ENCODE measurements at places on chromosomes 13 and 19.

DNA sequence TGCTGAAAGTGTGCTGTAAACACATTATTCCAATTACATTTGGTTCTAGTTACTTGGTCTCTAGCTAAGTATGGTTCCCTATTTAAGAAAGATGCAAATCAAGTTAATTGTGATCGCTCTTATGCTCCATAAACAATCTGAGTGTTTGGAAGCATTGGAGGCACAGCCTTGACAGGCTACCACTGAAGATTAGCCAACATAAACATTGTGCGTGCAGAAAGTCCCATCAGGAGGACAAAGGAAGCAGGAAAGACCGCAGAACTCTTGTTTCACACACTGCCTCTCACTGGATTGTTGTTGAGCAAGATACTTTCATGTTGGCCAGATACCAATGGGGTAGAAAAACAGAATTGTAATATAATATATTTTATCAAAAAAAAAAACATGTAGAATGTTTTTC lies 814.4 kb downstream of the EFNB2 start:
- DNase-seq = no peak

DNA sequence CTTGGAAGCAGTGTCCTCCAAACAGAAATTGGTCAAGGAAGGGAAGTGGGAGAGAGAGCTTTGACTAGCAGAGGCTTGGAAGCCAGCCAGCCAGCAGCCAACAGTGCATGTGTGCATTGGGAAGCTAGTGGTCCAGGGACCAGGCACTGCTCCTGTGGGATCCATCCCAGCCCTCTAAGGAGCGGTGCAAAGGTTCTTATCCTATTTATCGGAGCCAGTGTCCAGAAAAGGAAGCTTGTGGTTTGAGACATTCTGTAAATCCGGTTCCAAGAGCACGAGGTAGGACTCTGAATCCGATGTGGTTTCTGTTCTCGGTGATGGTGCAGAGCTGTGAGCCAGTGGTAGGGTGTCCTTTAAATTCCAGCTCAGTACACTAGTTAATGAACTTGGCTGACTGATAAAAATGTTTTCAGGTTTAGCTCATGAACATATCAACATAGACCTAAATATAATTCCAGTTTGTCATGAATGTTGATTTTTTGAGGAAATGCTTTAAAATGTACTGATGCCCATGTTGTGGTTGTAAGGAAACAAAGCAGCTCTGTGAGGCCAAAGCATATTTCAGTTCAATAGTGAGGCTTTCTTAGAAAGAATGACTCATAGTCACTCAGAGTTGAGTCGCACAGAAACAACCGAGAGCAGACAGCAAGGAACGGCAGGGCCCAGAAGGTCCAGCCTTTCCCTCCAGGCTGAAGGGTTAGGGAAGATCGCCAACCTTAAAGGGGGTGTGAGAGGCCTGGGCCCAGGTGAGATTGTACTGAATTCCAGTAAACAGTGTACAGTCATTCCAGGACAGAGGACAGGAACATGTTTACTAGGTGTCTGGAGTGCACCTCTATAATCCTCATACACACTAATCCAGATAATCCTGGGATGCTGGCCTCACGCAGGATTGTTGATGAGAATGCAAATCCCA lies 21.5 kb upstream of the GARRE1 start:
- no peak for DNase-seq

- peak; percentile 17 for DNase-seq
Measured at GRCh38 chr19:38095411-38096308, 128.4 kb downstream of the DPF1 start.

- peak; percentile 32 for DNase-seq
Measured at GRCh38 chr19:45404557-45405434, at the start of gene PPP1R13L. Gene PPP1R13L, minus strand, starts transcription at chr19:45405069. Its CDS starts 6,751 bp downstream, at chr19:45398318.

- no peak for DNase-seq
Measured at GRCh38 chr19:15297416-15298224, 34.7 kb downstream of the BRD4 start.

DNA sequence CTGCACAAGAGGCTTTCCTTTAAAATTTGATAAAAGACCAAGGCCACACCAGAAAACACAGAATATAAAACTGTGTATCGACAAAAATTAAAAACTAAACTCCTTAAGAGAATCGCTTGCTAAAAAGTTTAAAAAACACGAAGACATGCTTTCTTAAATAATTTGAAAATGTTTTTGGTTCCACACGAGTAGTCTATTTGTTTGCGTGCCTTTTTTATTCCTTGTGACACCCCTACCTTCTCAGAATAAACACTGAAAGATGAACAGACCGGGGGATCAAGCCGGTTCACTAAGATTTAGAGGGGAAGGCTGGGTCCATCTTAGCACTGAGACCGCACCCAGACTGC lies 256.4 kb upstream of the STARD13 start:
- DNase-seq = no peak

DNA sequence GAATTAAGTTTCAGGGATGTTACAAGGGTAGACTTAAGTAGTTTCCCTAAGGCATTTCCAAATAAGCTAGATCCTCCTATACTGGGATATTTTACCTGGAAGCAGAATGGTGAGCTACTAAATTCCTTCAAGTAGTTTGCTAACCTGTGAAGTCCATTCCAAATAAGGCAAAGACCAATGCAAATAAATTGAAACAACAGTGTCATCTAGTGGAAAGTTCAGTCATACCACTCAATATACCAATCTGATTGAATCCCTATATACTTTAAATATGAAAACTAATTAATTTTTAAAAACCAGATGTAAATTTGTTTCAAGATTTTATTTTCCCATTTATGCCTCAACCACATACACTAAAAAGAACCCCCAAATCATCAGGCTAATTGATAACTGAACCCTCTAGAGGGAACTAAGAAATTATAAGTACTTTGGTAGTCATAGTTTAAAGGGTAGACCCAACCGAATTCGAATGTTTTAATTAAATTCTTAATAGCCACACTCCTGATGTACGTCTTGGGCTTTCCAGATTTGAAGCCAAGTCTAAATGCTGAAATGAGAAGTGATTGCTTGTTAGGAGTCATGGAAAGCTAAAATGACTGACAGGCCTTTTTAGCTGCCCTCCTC lies 223.7 kb downstream of the TBC1D4 start:
- no peak for DNase-seq

DNA sequence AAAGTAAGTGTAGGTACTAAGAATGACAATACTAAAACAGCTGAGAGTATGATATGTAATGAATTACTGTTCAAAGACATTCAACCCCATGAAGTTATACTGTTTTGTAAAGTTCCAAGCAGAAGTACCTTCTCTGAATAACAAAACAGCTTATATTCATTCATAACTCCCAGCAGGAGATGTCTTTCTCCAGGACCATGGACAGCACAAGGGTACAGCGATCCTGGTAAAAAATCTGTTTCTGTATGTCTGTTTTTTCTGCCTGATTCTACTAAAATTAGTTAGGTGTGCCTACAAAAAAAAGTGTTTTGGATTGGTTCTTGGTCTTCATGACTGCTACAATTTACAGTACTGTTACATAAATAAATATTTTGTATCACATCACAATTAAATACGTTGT lies 172.5 kb upstream of the SLITRK5 start:
- no peak for DNase-seq

DNA sequence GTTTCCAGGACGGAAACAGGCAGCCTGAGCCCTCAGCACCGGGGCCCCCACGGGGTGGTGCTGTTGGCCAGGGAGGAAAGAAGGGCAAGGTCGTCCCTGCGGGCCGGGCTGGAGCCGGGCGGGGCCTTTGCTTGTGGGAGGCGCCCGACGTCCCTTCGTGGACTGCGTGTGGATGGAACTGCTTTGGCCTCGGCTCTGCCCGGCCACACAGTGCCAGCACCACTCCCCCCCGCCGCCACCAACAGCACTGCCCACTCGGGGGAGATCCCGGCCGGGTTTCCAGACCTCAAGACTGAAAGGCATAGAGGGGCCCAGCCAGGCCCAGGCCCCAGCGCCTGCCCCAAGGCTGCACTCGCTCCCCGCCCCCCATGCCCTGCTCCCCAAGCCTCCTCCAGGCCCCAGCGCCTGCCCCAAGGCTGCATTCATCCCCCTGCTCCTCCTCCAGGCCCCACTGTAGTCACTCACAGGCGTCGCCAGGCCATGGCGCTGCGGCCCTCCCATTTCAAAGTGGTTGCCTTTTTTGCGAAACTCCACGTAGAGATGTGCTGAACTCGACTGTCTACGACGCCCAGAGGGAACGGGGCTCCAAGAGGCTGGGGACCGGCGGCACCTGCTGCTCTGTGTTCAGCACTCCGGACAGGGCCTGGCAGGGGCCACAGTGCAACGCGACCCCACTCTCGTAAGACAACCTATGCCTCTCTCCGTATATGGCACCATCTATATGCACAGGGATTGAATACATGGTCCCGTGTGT lies 22.5 kb downstream of the C13orf46 start:
- DNase-seq = no peak

GRCh38 chr19:10001899-10002298 lies 8.4 kb downstream of the COL5A3 start:
- DNase-seq = no peak

DNA sequence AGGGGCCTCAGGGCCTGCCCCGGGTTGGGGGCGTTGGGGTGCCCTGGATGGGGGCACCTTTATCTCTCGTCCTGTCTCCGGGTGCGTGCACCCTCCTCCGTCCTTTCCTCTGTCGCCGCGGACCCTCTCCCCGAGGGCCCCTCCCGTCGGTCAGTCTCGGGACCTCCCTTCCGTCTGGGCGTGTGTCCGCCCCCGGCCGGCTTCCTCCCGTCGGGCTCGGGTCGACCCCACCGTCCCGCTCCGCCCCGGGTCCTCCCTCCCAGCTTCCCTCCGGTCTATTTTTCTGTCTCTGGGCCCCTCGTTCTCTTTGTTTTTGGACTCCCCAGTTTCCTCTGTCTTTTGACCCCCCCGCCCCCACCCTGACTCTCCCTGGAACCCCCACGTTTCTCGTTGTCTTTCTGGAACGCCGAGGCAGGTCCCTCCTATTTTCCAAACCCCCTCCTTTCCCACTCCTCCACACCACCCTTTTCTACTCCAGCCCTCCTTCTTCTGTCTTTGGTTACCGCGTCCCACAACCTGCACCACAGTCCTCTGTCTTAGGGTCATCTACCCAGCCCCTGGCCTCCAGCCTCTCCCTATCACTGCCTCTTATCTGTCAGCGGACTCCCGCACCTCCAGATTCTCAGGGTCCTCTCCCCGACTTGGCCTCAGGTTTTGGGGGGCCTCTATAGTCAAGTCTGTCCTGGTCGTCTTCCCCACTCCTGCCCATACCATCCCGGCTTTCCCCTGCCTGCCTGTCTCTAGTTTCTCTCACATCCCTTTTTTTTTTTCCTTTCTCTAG lies 757 bp downstream of the EGLN2 start:
- DNase-seq = no peak

- DNase-seq = no peak
Measured at GRCh38 chr13:105031306-105031705, 1504.2 kb downstream of the EFNB2 start.

- DNase-seq = no peak
Measured at GRCh38 chr13:105702441-105702840, 833.0 kb downstream of the EFNB2 start.

DNA sequence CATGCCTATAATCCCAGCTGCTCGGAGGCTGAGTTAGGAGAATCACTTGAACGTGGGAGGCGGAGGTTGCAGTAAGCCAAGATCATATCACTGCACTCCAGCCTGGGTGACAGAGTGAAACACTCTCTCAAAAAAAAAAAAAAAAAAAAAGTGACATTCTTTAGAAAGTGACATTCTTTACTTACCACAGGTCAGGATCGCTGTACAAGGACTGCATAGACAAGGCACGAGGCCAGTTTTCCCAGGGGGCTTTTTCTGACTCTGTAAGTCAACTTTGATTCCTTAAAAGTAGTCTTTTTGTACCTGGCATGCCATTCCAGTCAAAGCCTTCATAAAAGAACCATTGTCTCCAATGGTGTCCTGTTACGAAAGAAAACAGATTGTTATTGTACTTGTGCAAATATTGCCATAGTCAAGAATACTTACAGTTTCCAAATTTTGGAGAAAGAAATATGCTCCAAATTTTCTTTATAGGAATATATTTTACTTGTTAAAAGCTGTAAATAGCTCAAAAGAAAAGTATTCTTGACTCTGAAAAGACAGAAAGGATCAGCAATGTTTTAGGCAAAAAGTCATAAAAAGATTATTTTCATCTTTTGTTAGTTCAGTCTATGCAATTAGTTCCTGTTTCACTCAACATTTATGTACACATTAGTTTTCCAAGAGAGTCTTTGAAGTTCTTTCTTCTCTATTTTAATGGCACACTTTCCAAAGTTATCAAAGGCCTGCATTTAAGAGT lies 39.3 kb downstream of the CEACAM1 start:
- DNase-seq = no peak

GRCh38 chr19:33530296-33530695 lies 8.7 kb upstream of the PEPD start:
- DNase-seq = no peak

DNA sequence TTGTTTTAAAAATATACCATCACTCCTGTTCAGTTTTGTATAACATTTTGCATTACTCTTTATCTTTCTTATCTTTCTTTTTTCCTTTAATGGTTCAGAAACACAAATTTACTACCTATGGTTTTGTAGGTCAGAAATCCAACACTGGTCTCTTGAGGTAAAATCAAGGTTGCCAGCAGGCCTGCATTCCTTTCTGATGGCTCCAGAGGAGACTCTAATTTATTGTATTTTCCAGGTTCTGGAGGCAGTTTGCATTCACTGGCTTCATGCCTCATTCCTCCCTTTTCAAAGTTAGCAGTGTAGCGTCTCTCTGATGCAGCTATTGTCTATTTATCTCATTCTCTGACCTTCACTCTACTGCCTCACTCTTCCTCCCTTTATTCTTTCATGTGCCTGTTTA lies 767.4 kb downstream of the SLITRK6 start:
- no peak for DNase-seq

- DNase-seq = no peak
Measured at GRCh38 chr19:43799502-43800142, 2.6 kb downstream of the LYPD5 start.

DNA sequence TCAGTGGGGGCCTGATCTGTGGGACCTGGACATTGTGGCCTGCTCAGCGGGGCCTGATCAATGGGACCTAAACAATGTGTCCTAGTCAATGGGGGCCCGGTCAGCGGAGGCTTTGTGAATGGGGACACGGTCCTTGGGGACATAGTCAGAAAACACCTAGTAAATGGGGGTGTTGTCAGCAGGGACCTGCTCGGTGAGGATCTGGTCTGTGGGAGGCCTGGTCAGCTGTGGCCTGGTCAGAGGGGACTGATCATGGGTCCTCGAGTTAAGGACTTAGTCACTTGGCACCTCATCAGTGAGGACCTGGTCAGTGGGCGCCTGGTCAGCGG lies 44.5 kb upstream of the TPM4 start:
- DNase-seq = no peak

GRCh38 chr13:94583926-94584325 lies 12.0 kb downstream of the TGDS start:
- no peak for DNase-seq

- no peak for DNase-seq
Measured at GRCh38 chr13:40381935-40382764, 284.3 kb downstream of the FOXO1 start.

- DNase-seq = no peak
Measured at GRCh38 chr13:76808927-76809326, 77.3 kb downstream of the KCTD12 start.

- no peak for DNase-seq
Measured at GRCh38 chr19:56193981-56194640, 3.5 kb downstream of the ZSCAN5B start.
